ENCODE measurements at places on chromosomes 11 and 22.

- DNase-seq: no peak
These were observed 541.9 kb downstream of the TBC1D22A start for GRCh38 chr22:47304191-47304831.

DNA sequence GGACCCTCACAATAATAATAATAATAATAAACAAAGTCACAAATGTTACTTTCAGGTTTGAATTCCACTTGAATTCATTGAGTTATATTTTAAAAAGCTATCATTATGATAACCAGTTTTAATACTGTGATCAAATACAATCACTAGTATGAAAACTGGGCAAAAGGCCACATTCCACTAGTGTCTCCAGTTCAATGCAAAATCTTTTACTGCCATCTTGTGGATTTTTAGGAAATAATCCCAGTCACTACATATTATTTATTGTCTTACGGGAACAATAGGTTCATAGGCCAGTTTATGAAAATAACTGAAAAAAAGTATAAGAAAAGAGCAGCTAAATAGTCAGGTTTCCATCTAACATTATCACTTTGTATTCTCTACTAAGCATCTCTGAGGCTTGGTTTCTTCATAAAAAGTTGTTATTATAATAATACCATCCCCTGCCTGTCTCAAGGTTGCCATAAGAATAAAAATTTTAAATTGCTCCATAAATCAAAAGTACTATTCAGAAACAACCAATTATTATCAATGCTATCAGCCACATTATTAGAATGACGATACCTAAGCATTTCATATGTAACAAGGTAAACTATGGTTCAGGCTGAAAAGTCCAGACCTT is 533.9 kb upstream of the CCDC90B start:
- no peak for DNase-seq

GRCh38 chr11:58576887-58577471 is 1.3 kb upstream of the LPXN start:
- no peak for DNase-seq

- no peak for DNase-seq
These were observed 49.4 kb downstream of the ELFN2 start for GRCh38 chr22:37377927-37378326.

DNA sequence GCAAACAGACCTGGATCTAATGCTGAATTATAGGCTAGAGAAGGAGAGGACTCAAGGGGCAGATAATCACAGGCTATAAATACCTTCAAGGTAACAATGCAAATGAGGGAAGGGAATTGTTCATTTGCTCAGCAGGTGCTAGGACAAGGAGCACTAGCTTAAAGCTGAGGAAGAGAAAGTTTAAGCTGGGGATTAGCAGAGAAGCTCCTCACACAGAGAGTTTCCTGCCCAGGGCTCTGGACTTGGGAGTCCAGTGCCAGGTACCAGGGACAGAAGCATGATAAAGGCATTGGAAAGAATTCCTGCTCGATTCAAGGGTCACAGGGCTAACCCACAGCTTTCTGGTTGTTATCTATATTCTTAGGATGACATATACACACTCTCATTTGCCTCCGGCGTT is 509.9 kb downstream of the NTM start:
- no peak for DNase-seq

DNA sequence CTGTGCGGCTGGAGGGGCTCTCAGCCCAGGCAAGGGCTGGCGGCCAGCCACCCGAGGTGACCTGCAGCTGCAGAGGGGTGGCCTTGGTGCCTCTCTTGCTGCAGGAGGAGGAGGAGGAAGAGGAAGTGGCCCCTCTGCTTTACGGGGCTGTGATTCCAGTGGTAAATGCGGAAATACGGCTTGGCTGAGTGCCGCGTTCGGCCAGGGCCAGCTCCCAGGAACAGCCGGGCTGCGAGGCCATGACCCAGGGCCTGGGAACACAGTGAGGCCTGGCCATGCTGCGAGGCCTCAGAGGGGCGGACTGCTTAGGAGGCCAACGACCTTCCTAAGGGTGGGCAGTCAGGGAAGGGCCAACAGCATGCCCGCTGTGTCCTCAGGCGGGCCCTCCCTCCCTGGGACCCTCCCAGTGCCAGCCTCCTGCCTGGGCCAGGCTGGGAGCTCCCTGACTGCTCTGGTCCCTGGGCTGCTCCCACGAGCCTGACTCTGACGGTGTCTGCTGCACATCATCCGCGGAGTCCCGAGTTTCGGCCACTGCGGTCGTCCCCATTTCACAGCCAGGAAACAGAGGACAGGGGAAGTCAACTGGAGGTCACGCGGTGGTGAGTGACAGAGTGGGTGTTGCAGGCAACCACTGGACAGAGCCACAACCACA is 20.8 kb upstream of the PPARA start:
- no peak for DNase-seq

DNA sequence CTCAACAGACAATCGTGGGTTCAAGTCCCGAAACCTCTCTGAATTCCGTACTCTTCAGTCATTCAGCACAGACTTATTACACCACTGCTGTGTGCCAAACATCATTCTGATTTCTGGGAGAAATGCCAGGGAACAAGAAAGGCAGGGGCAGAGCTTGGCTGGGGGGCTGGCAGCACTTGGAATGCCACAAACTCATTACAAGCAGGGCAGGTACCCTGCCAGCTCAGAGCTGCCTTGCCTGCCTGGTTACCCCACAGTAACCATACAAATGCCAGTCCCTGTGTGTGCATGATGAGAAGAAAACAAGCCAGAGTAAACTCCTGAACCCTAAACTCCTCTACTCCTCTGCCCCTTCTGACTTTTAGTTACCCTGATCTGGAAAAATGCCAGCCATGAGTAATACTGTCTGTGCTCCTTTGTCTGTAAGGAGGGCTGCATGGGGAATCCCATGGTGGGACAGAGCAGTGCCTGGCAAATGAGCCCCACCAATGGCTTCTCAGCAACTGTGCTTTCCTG is 6.9 kb upstream of the RAD9A start:
- no peak for DNase-seq

DNA sequence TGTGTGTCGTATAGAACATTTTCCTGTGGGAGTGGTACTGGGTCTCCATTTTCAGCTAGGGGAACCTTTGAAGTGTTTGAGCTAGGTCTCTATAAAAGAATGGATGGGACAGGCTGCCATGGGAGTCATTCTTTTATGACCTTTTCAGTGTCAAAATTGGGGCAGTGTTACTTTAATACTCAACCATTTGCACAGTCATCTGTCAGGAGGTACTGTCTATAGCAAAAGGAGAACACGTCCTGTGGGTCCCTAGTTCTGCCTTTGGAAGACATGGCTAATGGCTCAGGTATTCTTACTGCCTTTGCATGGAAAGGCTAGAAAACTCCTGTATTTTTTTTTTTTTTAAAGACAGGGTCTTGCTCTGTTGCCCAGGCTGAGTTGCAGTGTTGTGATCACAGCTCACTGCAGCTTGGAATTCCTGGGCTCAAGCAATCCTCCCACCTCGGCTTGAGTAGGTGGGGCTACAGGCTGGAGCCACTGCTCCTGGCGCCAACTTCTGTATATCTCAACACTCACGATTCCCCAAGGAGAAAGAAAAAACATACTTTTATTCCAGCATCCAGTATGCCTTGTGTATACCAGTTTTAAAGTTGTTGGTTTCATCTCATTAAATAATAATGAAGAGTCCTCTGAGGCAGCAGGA is 2.1 kb upstream of the ATF4 start:
- DNase-seq: no peak

GRCh38 chr11:103959279-103959942 is 77.0 kb upstream of the DDI1 start:
- no peak for DNase-seq

- no peak for DNase-seq
These were observed 31.1 kb downstream of the CD6 start for GRCh38 chr11:61002598-61002997.

DNA sequence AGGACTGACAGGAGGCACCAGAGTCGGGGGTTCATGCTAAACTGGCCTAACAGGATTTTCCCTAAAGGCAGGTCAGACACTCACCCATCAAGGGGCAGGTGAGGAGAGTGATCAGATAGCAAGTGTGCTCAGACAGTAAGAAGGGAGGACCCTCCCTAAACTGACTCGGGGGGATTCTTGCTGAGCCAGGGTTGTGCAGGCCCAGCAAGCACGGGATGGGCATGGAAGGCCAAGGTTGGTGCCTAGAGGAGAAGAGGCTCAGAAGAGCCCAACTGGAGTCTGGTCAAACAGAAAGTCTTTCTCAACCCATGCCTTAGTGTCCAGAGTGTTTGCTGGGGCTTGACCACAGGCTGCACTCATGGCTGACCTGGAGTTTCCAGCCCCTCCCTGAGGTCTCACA is 6.2 kb upstream of the APOL1 start:
- DNase-seq: no peak

DNA sequence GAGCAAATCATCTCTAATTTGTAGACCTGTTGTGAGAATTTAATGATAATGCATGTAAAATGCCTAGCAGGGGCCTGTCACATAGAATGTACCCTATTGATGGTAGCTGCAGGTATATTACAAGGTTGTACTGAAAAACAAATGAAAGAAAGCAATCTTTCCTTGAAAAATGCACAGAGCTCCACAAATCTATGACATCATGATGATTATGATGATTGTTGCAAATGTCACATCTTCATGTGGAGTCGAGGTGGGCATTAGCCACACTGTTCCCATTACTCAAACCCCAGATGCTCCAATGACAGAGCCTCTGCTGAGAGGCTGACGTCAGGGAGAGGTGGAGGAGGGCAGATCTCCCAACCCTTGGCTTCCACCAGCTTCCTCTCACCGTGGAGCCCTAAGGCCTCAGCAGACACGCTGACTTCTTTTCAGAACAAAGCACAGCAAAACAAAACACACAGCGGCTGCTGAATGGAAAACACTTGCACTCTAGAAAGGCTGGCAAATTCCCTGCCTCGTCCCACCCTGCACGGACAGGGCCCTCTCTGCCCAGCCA is 298.3 kb downstream of the KIRREL3 start:
- no peak for DNase-seq

GRCh38 chr22:45211848-45212247 is 28.8 kb downstream of the KIAA0930 start:
- no peak for DNase-seq

DNA sequence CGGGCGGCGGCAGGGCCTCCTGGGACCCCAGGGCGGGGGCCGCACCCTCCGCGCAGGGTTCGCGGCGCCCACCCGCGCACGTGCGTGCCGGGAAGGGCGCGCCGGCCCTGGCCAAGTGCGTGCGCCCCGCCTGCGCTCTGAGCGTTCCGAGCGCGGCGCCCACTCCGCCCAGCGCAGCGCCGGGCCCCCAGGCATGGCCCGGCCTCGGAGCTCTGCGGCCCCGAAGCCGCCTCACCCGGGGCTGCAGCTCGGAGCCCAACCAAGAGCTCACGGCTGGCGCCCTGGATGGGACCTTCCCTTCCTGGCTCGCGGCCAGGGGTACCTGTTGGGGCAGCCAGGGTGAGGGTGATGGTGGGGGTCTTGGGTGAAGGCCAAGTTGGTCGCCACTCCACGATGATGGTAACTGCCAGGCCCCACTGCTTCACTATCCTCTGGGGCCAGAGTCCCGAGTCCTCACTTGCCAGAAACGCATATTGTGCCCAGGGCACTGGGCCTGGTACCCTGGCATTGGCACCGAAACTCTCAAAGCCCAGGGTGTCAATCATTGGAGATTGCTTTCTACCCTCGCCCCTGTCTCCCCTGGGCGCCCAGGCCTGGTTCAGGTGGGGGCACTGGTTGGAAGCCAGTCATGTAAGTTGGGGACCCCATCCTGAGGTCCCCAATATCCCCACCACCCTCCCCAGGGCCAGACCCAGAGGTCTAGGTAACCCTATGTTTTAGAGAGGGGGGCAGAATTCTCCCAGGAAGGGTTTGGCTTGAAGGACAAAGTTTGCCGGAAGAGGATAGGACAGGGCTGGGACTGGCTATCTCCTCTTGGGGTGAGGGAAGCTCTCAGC is 882 bp downstream of the ANO1 start:
- DNase-seq: no peak

- DNase-seq: no peak
These were observed 55.0 kb downstream of the ARHGAP42 start for GRCh38 chr11:100741866-100742625.

GRCh38 chr11:119571311-119571710 is 148.3 kb upstream of the THY1 start:
- no peak for DNase-seq
